Central memory CD4-positive, alpha-beta T cell (primary cell): ENCODE measurements at places on chromosomes 2 and 18.

- DNase-seq, result no peak
Measured at GRCh38 chr2:236773206-236773605, 203.6 kb downstream of the ACKR3 start.

- no peak for DNase-seq
Measured at GRCh38 chr2:238166391-238167343, 7.9 kb downstream of the ERFE start.

- DNase-seq, result no peak
Measured at GRCh38 chr2:27494944-27495554, at the start of gene FNDC4. Gene FNDC4 (minus strand): TSS chr2:27495200. CDS start chr2:27494679, 521 bp downstream.

DNA sequence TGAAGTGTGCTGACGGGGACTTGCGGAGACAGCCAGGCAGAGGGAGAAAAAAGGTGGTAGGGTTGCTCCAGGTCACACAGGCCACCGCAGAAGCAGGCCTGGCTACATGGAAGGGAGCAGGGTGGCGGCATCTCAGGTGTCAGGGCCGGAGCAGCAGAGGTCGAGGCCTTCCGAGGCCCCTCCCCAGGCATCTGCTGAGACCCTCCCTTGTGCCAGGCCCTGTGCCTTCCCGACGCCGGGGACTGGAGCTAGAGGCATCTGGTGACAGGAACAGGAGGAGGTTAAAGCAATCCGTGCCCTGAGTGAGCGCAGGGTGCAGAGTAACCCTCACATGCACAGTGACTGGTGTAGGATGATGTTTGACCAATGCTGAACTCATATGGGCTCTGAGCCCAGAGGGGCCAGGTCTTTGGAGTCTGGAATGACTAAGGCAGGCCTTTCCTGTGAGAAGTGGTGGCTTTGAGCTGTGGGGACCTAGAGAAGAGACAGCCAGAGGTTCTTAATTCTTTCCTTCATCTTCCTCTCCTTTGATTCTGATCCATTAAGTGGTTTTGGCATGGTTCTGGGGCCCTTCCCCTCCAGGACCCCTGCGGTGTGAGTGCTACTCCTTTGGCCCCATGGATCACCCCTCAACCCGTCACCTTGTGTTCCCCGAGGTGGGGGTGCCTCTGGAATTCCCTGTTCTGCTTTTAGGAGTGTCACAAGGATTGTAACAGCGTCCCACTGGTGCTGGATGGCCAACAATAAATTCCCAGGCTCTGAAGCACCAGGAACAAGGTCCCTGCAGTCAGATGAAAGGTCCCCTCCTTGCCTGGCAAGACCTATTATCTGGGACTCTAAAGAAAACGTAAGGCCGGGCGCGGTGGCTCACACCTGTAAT, 72.1 kb downstream of the KLHL29 start:
- DNase-seq, result no peak

GRCh38 chr2:226818930-226819329, 16.9 kb upstream of the RHBDD1 start:
- no peak for DNase-seq

GRCh38 chr2:26982102-26982742, 11.8 kb downstream of the MAPRE3 start:
- DNase-seq, result no peak

DNA sequence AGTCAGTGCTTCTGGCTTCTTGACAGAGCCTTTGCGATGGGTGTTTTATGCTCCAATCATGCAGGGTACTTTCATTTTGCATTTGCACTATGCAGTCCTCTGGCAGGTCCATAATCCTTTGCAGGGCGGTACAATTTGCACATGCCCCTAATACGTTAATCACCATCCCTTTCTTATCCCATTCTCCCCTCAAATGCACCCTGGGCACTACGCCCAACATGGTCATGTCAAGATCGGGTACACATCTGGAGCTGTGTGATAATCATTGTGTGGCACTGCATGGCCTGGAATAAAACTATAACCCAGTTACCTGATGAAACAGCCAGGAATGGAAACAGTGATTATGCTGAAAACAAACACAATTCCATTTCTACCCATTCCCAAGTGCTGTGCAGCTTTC, 27.7 kb downstream of the LOXHD1 start:
- DNase-seq, result no peak

GRCh38 chr18:44937960-44938719, 257.5 kb downstream of the SETBP1 start:
- DNase-seq, result no peak

GRCh38 chr2:3180082-3180908, 197.3 kb downstream of the EIPR1 start:
- DNase-seq, result no peak

DNA sequence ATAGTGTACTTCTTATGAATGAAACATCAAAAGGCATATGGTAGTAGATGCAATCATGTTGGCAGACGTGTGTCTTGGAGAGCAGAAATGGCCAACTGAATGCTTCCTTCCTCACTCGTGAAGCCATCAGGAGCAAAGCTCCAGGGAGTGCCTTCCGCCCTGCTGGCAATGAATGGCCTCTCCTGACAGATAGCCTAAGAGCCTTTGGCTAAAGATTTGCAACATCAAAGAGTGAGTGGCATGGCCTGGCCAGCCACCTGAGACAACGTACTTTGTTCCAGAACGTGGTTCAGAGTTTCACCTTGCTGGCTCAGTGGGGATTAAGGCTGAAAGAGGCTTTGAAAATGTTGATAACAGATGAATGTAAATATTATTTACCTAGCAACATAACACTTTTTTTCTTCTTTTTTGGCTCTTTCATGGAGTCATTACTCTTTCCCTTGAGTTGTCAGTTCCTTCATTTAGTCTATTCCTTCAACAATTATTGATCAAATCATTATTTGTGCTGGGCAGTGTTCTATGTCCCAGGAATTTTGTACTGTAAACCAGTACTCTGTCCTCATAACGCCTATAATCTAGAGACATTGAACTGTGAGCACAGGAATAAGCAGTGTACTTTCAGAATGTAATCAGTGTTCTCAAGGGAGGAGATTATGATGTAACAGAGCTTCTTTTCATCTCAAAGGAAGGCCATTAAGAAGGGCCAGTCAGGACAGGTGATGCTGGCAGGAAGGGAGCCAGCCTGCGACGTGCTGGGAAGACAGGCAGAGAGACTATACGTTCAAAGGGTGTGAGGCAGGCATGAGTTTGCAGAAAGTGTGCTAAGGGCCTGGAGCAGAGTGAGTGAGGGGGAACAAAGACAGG, 59.4 kb upstream of the SH3RF3 start:
- no peak for DNase-seq
